Kidney glomerular epithelial cell (primary cell): ENCODE measurements at places on chromosomes 7 and 10.

DNA sequence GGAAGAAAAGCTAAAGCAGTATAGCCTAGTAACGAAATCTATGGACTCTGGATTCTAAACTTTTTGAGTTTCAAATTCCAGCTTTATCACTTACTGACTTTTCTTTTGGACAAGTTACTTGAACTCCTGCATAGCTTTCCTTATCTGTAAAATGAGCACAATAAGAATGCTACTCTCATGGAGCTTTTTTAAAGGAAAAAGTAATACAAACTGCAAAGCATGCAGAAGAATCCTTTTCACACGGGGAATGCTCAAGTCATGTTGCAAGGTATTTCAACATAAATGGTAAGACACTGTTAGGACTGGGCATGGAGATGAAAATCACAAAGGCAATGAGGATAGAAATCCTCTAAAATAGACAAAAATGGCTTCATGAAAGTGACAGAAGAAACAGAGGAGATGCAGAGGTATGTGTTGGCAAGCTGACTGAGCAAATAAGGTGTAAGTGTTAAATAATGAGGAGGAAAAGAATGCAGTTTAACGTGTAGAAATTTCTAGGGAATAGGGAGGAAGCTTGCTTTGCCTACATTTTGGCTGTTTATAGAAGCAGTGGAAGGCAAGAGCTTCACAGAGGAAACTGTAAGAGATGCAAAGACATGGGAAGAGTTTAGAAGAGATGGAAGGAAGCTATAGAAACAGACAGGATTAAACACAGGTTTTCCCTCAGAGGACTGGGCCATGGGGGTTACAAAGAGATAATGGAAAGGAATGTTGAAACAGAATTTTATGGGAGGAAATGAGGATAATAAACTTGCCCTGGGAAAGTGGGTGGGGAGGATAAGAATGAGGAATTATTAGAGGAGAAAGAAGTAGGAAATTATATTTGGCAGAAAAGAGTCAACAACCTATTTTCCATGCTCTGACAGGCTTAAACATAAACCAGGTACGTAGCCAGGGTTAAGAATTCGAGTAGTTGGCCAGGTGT is 28.8 kb upstream of the SNX13 start:
- DNase-seq: no peak

DNA sequence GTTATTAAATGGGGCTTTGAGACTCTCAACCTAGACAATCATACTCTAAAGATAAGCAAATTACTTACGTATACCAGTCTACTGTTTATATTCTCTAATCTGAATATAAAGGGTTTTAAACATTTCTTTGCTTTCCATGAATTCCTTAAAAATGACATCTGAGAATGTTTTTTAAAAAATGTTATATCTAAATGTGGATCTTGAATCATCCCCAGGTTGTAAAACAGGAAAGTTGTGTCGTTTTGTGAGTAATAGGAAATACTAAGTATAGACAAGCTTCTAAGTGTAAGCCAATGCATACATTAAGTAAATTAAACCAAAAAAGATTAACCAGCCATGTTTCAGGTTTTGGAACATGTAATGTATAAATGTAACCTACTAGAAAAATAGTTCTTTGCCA is 26.8 kb downstream of the ADD3 start:
- no peak for DNase-seq

DNA sequence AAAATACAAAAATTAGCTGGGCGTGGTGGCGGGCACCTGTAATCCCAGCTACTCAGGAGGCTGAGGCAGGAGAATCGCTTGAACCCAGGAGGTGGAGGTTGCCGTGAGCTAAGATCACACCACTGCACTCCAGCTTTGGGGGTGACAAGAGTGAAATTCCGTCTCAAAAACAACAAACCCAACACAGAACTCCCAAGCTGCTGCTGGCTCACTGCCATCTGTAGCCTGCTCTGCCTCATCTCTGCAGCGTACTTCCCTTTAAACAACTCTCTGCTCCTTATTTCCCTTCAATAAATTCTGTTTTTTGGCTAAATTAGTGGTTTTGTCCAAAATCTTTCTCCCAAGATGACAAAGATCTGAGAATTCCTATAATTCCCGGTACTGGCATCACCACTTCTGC is 189.2 kb upstream of the GALNT17 start:
- no peak for DNase-seq

DNA sequence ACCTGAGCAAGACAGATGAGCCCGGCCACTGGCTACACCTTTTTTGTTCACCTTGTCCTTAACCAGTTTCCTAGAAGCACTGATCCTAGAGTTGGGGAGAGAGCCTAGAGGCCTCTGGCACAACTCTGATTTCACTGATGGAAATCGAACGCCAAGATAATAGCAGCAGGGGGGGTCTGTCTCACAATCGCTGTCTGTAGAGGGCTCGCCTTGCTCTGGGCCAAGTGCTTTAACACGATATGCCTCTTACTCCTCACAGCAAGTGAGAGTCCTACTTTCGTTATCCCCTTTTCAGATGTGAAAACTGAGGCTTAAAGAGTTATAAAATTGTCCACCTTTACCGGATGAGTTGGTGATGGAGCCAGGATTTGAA is 472 bp downstream of the RASSF4 start:
- no peak for DNase-seq

GRCh38 chr10:112735041-112735695 is 214.9 kb upstream of the TCF7L2 start:
- no peak for DNase-seq

- DNase-seq: no peak
Measured at GRCh38 chr7:45026013-45026412, 26.0 kb downstream of the CCM2 start.

- no peak for DNase-seq
Measured at GRCh38 chr10:62456611-62457101, 82.5 kb downstream of the ZNF365 start.

- DNase-seq: no peak
Measured at GRCh38 chr10:77618117-77618516, 19.5 kb downstream of the KCNMA1 start.

GRCh38 chr7:66837661-66838060 is 83.4 kb upstream of the TMEM248 start:
- DNase-seq: no peak

GRCh38 chr10:55369670-55370420 is 568.8 kb upstream of the PCDH15 start:
- DNase-seq: no peak

DNA sequence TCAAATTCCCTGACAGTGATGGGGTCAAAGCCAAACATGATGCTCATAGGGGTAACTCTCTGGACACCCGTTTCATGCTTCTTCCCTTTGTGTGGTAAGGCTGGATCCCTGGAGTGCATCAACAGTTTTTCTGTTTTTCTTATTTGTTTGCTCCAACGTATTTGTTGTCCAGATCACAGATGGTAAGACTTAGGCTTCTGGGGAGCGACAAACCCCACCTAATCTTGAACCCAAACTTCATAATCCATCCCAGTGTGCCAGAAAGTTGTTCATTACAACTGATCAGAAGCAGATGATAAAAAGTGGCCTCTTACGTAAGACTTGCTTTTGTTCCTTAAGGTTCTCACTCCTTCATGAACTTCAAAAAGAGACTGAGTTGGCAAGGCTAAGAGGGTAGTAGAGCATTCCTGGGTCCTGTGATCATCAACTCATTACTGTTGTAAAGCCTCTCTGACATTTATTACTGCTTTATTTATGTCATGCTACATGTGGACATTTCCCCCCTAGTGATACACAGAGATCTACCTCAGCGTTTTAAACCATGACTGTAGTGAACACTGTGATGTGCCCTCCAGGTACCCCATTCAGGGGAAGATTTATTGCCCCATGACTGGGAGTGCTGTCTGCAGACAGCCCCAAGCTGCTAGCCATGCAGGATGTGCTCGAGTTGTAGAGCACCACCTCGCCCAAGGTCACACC is 125.6 kb downstream of the CCDC71L start:
- DNase-seq: no peak

DNA sequence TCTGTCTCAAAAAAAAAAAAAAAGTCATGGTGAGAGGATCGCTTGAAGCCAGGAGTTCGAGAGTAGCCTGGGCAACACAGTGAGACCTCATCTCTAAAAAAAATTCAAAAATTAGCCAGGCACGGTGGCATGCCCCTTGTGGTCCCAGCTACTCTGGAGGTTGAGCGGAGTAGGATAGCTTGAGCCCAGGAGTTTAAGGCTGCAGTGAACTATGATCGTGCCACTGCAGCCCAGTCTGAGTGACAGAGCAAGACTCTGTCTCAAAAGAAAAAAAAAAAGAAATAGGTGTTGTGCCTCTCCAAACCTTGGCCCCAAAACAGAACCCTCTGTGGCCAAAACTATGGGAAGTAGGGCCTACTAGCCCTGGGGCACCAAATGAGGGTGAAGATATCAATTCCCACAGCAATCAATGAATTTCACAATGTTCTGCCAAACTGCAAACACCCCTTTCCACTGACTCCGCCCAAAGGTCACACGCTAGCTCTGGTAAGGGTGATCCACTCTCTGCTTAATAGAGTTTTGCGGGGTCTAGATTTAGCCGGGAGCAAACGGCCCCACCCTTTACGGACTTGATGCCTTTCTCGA is 16.9 kb downstream of the SSC4D start:
- no peak for DNase-seq

- DNase-seq: peak; percentile 90
Measured at GRCh38 chr7:82805527-82805960, 357.1 kb downstream of the PCLO start.
